Immature natural killer cell (primary cell): ENCODE measurements at places on chromosomes 3 and 15.

- DNase-seq = no peak
Measured at GRCh38 chr15:99310745-99311144, 59.5 kb downstream of the LRRC28 start.

- no peak for DNase-seq
Measured at GRCh38 chr3:54936561-54936960, 8.7 kb upstream of the LRTM1 start.

DNA sequence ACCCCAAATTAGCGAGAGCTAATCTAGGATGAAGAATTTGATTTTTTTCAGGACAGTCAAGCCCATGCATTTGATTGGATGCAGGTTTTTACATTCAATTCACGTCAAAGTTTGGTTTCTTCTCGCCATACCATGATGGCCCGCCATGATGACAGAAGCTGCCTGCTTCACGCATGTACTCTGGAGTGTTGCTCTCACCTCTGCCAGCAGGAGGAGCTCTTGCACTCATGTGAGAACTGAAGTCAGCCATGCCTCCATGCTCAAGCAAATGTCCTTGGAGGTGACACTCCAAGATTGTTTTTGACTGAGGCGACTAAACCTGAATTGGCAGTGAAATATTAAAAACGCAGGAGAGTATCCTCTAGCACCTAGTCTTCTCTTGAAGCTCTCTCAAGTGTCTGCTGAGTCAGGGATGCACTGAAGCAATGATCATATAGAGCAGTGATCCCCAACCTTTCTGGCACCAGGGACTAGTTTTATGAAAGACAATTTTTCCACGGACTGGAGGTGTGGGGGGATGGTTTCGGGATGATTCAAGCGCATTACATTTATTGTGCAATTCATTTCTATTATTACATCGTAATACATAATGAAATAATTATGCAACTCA, 120.9 kb downstream of the SAMMSON start:
- DNase-seq = peak; percentile 0

DNA sequence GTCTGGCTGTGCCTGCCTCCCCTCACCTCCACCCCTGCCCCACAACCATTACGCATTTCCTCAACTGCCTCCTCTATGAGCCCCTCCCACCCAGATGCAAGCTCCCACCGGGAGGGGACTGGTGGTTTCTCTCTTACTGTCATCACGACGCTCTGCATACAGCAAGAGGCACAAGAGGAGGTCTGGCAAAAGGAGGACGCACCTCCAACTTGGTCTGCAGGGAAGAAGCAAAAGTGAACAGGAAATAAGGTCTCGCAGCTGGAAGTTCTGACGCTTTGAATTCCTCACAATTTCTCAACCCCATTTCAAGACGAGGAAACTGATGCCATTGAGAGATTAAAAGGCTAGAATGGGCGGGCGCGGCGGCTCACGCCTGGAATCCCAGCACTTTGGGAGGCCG, 42.3 kb upstream of the MUC4 start:
- no peak for DNase-seq
